ENCODE measurements at places on chromosomes 2 and 18.
A peak's percentile ranks its signal among the peaks of the same experiment; 100 is the strongest.

- DNase-seq = no peak
Measured at GRCh38 chr2:237594514-237594871, 4.0 kb upstream of the RAB17 start.

GRCh38 chr2:47653902-47654789, 128.8 kb upstream of the MSH6 start:
- DNase-seq = no peak

GRCh38 chr2:221969087-221969829, 329.5 kb downstream of the PAX3 start:
- DNase-seq = peak; percentile 59

- no peak for DNase-seq
Measured at GRCh38 chr2:191178806-191179514, 28.2 kb upstream of the STAT4 start.

GRCh38 chr2:85457877-85458316, 39.4 kb downstream of the SH2D6 start:
- DNase-seq = peak; percentile 40

DNA sequence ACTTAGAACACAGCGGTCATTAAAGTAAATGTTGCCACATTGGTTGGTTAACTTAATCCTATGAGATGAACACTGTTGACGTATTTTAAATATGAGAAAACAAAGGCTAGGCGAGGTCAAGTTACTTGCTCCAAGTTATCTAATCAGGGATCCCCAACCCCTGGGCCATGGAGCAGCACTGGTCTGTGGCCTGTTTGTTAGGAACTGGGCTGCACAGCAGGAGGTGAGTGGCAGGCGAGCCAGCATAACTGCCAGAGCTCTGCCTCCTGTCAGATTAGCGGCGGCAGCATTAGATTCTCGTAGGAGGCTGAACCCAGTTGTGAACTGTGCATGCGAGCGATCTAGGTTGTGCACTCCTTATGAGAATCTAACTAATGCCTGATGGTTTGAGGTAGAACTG, 878.9 kb downstream of the CPS1 start:
- no peak for DNase-seq

DNA sequence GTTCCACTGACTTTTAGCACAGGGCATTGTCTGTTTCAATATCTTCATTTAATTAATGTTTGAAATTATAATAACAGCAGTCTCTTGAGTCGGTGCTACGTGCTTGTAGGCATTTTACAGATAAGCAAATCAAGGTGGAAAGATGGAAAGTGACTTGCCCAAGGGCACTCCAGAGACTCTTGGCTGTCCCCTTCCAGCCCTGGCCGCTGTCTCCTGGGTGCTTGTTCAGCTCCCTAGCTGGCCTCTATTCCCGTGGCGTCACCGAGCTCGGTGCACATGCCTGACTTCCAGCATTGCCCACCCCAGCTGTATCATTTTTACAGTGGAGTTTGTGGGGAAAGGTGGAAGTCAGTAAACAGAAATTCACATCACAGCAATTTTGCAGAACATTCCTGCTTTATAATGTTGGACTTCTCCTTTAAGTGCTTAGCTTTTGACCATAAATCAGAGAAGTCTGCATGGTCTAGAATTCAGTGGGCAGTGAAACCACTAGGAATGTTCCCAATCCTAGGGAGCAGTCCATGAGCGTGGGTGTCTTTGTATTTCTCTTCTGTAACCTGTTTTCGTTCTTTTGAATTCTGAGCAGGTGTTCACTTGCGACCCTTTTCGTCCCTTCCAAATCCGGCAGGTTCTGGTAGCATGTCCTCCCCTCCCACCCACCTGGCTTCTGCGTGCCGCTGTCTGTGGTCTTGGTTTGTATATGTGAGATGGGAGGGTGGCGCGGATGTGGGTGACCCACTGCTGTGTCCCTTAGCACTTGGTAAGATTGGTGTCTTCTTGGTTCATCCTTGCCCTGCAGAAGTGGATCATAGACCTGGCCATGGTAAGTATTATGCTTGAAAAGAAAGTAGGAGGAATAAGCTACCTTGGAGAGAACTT, 8.4 kb downstream of the SLC66A3 start:
- no peak for DNase-seq

GRCh38 chr2:236968101-236968879, 117.4 kb upstream of the COPS8 start:
- no peak for DNase-seq

GRCh38 chr2:150705357-150705756, 217.9 kb upstream of the RND3 start:
- DNase-seq = no peak

DNA sequence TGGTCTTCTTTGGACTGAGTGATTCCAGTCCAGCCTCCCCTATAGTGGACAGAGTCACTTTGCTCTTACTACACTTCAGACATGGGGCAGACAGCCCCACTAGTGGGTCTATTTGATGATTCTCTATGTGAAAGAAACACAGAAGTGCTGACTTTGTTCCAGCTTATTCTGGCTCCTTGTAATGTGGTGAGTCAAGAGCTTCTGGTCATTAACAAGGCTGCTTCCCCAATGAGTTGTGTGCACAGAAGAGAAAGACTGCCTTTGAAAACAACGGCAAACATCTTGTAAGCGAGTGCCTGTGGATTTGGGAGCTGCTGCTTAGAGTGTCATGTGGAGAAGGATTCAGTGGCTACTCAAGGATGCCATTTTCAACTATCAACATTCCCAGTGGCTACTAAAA, 39.1 kb downstream of the RMC1 start:
- DNase-seq = no peak

GRCh38 chr2:196520605-196521004, 118.9 kb upstream of the CCDC150 start:
- DNase-seq = no peak

DNA sequence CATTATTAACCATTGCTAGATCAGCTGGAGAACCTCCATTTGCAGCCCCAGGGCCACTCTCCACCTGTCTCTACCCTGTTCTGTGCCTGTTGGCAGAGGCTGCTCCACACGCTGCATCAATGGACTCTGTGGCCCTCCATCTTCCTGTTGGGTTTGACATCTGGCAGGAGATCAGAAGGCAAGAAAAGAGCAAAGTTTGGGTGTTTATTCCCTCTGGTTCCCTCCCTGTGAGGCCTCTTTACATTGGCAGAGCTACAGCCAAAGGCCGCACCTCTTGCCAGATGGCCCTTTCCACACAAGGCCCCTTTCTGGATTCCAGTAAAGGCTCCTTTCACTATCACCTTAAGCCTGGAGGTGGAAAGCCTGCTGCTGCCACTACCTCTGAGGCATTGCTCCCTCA, 110.9 kb upstream of the RND3 start:
- no peak for DNase-seq

DNA sequence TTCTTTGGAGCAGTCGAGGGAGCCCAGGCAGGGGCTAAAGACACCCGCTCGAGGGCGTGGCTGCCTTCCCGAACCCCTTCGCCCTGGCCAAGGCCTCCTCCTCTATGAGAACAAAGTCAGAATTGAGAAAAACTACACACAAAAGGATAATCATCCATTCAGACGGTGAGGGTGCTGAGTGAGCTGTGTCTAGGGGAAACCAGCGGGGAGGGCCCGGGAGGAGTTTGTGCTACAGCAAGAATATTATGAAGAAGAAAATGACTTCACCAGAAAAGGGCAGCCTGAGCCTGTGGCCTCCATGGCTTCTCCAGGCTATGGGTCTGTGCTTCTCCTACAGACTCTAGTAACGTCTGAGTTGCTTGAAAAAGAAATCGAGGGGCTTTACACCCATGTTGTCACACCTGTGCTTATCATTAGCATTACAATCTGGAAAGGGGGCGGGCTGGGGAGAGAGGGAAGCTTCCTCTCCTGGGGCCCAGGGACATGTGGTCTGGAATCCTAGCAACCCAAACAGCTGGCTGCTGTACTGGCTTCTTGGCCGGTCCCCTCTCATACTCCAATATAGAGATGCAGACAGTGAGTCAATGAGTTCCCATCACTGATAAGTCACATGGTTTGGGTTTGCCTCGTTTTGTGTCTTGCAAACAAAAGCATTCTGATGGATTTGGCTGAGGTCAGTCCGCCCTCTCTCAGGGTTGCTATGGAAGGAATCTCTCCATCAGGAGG, 52.0 kb upstream of the ARL4C start:
- DNase-seq = peak; percentile 22

DNA sequence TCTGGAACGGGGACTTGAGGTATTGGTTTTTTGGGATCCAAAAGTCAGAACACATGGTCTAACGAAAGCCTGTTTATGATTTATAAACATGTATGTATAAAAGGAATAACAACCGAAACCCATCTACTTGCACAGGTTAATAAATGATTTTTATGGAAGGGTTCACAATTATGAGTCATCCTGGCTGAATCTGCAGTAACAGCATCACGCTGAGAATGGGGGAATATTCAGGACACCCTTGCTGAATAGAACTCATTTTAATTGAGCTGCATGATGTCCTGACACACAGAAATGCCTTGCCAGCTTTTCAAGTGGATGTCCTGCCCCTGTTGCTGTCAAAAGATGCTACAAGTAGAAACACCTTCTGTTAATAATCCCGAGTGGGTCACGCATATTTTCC, 54.7 kb upstream of the TGFA start:
- DNase-seq = no peak

DNA sequence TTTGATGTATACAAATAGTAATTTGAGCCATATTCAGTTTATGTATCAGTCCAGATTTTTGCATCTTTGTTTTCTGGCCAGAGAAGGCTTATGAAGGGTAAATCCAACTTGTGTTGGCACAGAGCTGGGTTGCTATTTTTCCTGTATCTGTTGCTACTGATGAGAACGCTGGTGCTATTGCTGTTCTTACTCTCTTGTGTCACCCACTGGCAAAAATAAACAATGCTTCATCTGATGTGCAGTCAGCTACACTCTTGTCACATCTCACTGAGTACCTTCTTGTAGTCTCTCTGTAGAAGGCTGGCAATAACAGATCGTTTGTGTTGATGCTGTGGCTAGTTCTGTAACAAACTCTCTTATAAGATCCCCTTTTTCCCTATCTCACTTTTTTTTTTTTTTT, 323.4 kb downstream of the CDH19 start:
- no peak for DNase-seq

DNA sequence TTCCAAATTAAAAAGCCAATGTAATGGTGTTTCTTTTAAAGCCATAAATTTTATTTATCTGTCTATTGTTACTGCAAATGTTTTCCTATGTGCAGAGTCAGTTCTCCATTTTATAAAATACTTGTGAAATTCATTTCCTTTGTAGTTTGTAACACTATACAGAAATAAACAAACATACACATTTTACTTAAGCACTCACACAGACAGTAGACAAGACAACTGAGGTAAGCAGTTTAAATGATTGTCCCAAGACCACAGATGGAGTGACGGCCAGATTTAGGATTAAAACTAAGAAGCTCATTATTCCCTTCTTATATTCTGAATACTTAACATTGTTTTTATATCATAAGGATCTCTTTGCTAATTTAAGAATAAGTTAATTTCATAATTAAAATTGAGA, 100.9 kb downstream of the BAZ2B start:
- DNase-seq = no peak

- DNase-seq = no peak
Measured at GRCh38 chr18:38886235-38886634, 1320.6 kb upstream of the CELF4 start.

DNA sequence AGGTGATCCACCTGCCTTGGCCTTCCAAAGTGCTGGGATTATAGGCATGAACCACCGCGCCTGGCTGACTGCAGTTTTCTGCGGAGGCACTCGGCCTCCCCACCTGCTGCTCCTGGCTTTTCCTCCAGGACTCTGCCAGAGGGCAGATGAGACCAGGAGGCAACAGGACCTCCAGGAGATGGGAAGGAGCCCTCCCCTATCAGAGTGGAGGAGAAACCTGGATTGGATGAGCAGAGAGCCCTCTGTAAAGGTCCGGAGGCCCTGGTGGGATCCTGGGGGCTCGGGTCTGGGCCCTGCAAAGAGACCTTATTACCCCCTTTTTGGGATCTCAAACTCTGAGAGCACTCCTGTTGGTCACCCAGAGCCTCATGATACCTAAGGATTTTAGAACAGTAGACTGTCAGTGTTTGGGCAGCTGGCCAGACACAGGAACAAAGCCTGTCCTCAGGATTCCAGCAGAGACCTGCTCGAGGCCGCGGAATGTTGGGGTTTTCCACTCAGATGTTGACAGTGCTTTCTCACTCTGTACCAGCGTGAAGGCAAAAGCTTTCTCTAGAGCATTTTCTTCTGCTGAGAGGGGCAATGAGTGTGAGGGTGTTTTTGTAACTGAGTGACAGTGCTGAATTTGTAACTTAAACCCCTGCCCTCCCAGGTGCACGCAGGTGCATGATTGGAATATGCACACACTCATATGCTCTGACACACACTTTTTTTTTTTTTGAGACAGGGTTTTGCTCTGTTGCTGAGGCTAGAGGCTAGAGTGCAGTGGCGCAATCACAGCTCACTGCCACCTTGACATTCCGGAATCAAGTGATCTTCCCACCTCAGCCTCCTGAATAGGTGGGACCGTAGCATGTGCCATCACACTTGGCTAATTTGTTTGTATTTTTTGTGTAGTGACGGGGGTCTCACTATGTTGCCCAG, 48.4 kb downstream of the NPPC start:
- DNase-seq = no peak

DNA sequence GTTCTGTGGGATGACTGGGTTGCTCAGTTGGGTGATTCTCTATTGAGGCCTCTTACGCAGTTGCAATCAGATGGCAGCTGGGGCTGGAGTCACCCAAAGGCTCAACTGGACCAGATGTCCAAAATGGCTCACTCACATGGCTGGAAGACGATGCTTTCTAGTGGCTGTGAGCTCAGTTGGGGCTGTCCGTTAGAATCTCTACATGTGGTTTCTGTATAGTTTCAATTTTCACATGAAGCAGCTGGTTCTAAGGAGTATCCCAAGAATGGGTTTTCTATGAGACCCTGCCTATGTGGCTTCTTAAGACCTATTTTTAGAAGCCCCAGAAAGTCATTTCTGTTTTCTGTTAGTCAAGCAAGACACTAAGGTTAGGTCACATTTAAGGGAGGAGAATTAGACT, 4.4 kb downstream of the XRCC5 start:
- DNase-seq = no peak

DNA sequence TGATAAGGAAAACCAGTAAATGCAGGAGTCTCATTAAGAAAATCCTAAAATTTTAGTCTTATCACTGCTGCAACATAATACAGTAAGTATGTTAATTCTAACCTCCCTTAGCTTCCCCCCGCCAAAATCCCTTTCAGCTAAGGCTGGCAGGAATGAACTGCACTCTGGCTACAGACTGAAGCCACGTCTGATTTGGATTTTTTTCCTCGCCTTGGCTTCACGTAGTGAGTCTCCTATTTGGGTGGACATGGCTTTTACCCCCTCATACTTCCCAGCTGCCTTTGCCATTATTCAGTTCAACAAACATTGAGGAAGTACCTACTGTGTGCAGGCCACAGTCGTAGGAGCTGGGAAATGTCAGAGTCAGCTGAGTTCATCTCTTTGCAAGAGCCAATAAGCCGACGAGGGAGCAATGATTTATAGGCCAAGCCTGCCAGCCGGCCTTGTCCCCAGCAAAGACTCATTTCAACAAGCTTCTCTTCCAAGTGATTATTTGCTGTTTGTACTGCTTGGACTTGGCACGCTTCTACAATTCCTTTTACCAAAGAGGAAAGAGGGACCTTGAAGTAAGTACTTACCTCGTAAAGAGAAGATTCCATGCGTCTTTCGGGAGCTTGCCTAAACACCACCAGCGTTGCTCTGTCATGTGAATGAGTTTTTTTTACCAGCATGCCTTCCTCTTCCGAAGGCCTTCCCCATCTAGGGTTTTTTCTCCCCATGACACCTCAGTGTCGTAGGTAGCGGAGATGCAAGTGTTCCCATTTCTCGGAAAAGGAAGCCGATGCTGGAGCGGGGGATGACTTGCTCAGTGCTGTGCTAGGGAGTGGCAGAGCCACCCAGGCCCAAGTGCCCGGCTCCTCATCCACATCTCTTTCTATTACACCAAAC, 138.6 kb downstream of the KLHL29 start:
- DNase-seq = no peak
